ENCODE measurements at places on chromosomes 4 and X.

DNA sequence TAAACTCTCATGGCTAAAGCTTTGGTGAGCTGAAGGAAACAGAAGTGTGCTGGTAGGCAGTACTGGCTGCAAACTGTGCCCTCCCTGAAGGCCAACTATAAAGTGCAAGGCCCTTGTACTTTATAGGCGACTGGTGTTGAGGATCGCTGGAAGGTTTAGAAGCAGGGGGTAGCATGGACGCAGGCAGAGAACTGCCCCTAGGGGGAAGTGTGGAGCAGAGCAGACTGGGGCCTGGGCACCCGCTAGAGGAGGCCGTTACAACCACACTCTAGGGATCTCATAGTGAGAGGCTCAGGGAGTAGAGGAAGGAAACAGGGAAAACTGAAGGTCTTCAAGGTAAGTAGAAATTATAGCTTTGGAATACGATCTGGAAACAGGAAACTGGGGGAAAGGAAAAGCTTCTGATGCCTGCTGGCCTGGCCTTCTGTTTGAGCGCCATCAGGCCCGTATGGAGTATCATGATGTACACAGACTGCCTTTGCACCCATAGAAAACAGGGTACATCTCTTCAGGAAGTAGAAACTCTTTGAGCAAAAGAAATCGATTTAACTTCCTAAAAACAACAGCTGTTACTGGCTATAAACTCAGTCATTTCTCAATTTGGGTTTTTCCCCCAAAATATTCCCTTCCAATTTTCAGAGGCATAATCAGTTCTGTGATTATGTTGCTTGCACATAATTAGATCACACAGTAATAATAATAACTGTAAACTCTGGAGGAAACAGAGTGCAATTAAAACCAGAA is 23.9 kb upstream of the TMSB4X start:
- no peak for DNase-seq

DNA sequence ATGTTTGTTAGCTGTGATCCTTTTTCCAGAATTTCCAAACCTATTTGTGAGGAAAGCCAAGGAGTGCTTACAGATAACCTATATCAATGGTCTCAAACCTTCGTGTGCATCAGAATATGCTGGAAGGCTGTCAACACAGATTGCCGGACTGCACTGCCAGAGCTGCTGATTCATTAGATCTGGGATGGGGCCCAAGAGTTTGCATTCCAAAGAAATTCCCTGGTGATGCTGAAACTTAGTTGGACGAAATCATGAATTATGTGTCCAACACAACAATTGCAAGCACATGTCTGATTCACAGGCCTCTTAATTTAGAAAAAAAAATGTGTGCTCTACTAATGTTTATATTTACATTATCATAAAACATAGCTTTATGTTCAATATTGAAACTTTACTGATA is 544.0 kb upstream of the AMOT start:
- DNase-seq: no peak

GRCh38 chr4:149223659-149224058 is 592.0 kb downstream of the IQCM start:
- no peak for DNase-seq

GRCh38 chr4:159002950-159003349 is 99.9 kb upstream of the RAPGEF2 start:
- no peak for DNase-seq

- DNase-seq: no peak
Observed at GRCh38 chr4:146439437-146439836, 82.3 kb downstream of the SLC10A7 start.

DNA sequence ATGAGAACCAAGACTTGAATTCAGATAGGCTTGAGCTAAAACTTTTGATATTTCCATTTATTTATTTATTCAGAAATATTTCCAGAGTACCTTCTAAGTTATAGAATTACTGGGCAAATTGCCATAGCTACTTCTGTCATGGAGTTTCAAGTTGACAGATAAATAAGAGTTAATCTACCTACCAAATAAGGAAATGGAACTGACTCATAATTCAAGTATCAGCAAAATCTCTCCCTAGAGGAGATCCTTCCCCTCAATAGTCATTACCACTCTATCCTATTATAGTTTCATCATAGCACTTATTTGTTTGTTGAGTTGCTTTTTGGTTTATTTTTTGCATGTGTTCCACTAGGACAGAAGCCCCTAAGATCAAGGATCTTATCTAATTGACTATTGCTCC is 48.8 kb upstream of the CCSER1 start:
- DNase-seq: no peak

- DNase-seq: no peak
Observed at GRCh38 chr4:188297873-188298272, 158.6 kb downstream of the TRIML1 start.

- no peak for DNase-seq
Observed at GRCh38 chr4:14084598-14084997, 457.1 kb upstream of the BOD1L1 start.

DNA sequence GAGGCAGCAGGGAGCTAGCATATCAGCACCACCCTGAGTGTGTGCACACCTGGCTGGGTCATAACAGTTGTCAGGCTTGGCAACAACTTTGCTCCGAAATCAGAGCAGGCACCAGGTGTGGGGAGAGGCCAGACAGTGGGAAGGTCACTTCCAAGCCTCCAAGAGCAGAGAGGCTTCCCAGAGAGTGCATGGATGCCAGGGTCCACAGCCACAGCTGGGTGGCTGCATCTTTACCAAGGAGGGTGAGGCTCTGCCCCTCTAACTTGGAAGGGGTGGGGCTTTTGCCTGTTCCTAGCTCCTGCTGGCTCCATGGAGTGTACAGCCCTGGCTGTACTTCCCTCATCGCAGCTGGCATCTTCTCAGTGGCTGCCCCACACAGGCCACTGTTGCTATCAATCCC is 322.4 kb downstream of the CCSER1 start:
- DNase-seq: no peak

- no peak for DNase-seq
Observed at GRCh38 chr4:19831644-19832285, 419.9 kb upstream of the SLIT2 start.

- no peak for DNase-seq
Observed at GRCh38 chr4:36445480-36445879, 164.1 kb downstream of the DTHD1 start.

DNA sequence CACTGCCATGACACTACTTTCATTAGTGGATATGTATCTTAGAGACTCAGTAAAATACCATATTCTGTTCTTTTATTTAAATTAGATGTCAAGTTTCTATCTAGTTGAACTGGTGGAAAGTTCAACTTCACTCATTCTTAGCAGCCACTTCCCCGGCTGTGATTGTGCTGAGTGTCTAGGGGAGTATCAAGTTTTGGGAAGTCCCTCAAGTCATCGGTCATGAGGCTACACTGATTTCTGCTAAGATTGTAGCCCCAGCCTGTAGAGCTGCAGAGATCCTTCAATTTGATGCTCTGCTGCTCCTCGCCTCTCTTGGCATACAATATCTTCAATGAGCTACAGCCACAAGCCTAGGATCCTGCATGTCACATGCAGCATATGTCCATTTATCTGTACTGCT is 53.9 kb downstream of the DMP1 start:
- no peak for DNase-seq

DNA sequence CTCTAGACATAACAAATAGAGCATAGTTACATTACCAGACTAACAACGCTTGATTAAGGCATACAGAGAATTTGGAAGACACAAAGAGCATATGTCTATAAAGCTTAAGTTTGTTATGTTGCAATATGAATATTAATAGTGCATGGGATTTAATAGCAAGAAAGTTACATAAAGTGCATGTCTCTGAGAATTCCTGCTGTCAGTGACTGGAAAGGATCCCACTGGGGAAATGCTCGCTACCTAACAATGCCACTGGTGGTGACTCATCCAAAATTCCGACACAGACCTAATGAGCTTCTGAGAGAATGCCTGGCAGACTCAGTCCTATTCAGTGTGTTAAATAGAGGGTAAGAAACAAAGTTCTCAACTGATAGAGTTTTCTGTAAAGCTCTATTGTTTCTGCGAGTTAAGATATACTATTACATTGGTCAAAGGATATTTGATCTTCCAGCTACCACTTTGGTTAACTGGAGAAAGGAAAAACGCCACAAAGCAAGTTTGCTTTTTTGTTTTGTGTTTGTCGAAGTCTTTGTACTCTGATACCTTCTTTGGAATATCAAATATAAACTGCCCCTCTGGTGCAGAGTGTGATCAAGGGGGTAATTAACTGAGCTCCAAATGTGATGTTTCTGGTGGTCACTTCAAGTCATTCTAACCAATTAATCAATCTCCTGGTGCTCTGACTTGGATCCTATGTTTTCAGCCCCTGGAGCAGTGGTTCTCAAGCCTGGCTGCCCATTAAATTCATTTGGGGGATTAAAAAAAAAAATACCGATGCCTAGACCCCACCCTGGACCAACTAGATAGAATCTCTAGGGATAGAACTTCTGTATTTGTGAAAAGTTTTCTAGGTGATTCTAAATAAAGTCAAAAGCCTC is 107.9 kb downstream of the PALLD start:
- DNase-seq: no peak

DNA sequence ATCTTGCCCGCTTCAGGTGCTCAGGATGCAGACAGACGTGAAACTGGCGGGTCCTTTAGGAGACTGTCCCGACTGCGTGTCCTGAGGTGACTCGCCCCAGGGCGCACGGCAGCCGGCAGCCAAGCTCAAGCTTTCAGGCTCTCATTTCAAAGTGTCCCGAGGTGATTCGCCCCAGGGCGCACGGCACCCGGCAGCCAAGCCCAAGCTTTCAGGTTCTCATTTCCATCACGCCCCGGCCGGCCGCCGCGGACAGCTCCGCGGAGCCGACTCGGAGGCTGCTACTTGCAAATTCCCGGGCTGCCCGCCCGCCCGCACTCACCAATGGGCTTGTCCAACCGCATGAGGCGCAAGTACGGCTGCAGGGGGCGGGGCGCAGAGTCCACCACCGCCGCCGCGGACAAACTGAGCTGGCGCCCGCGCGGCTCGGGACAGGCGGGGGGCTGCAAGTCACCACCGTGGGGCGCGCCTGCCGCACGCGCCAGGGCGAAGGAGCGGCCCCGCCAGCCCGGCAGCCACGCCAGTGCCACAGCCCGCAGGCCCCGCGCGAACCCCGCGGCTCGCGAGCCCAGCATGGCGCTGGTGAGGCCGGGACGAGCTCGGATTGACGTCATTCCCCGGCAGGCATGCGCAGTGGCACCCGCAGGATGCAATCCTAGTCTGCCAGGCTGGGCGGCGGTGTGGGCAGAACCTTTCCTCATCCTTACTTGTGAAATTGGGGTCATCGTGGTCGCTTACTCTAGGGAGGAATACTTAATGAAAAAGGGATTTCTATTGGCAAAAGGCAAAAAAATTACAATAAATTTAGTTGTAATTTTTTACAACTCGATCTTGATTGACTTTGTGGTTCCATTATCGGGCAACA is at the start of gene COQ2:
TSS of gene COQ2 (minus strand) at position 606 of the 862 bp plus-strand sequence. CDS start at position 572, 34 bp downstream.
- DNase-seq: peak; percentile 91

GRCh38 chrX:151997539-151997938 is 23.1 kb upstream of the GABRE start:
- DNase-seq: no peak

DNA sequence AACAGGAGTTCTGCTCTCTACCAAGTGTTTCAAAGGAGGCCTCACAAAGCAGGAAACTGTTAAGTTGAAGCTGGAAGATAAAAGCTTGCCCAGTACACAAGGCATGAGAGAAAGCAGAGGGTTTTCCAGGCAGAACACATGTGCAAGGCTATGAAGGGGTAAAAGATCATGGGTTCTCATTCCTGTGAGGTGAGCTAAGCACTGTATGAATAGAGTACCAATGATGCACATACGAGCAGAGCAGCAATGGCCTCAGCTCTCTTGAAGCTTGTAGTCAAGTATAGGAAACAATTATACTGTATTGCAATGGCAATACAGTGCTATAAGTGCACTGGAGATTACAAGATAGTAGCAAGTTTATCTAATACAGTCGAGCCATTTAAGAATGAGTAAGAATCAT is 18.0 kb downstream of the TTC29 start:
- no peak for DNase-seq

DNA sequence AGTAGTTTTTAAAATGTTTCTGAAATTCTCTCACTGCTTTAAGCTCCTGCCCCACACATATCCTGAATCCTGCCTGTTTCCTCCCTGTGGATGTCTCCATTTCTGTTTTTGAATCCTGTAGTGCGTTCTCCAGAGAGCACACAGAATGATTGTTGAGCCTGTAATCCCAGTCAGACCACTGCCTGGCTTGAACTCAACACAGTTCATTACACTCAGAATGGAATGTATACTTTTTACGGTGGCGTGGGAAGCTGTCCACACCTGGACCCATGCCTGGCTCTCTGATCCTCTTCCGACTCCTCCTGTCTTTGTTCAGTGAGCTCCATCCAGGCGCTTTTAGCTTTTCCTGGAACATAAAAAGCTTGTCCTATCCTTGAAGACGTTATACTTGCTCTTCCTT is 1217.0 kb upstream of the PRKX start:
- DNase-seq: no peak

- DNase-seq: no peak
Observed at GRCh38 chr4:117514391-117515175, 429.2 kb upstream of the TRAM1L1 start.

- DNase-seq: no peak
Observed at GRCh38 chr4:52051213-52051614, at the start of gene SPATA18. Gene SPATA18, plus strand, starts transcription at chr4:52051304. Its CDS starts 401 bp downstream, at chr4:52051705.

GRCh38 chr4:112253382-112254000 is 21.9 kb downstream of the AP1AR start:
- no peak for DNase-seq

DNA sequence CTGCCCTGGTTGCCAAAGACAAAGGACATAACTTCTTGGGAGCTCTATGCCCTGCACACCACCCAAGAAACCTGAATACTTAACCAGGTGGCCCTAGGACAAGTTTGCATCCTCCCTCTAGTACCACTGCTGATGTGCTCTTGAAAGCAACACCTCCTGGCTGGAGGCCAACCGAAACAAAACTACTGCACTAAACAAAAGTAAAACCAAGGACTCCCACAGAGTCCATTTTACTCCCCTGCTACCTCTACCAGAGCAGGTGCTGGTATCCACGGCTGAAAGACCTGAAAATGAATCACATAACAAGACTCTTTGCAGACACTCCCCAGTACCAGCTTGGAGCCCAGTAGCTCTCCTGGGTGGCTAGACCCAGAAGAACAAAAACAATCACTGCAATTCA is 941.8 kb downstream of the RAPGEF2 start:
- no peak for DNase-seq

DNA sequence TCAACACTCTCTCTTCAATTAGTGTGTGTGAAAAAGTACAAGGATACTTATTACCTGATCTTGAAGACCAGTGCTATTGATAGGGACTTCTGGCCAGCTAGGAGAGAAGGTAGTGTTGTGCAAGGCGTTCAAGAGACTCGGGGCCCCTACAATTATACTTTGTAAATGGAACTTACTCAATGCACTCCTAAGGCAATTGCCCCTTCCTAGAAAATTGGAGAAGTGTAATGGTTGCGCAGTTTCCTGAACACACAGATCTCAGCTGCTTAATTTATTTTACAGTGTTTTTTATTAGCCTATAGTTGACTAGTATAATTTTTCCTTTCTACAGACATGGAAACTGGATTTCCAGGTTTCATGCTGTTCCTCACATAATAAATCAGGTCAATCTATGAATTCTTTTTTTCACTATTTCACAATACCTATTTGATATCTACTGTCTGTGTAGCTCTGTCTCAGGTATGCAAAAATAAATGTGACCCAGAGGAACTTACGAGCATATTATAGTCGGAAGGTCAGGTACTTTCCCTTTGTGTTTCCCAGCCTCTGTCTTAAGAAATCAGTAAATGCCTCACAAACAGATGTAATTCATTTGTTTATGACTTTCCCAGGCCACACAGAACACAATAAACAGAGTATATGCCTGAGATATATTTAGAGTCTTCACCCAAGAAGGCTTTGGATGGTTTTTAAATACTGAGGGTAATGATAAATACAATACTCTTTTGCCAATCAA is 89.1 kb upstream of the TET2 start:
- no peak for DNase-seq

Measured in stimulated activated CD8-positive, alpha-beta memory T cell treated with anti-CD3 and anti-CD28 coated beads, Interleukin-7, amount 100 ng/mL, for 1 hour (primary cell).